ENCODE measurements at places on chromosomes 2 and 18.

GRCh38 chr2:19667085-19667484, 234.7 kb downstream of the TTC32 start:
- DNase-seq, result no peak

GRCh38 chr18:69956665-69957620, 9.3 kb upstream of the CD226 start:
- no peak for DNase-seq

- no peak for DNase-seq
Measured at GRCh38 chr2:109637749-109638570, 23.8 kb downstream of the SOWAHC start.

DNA sequence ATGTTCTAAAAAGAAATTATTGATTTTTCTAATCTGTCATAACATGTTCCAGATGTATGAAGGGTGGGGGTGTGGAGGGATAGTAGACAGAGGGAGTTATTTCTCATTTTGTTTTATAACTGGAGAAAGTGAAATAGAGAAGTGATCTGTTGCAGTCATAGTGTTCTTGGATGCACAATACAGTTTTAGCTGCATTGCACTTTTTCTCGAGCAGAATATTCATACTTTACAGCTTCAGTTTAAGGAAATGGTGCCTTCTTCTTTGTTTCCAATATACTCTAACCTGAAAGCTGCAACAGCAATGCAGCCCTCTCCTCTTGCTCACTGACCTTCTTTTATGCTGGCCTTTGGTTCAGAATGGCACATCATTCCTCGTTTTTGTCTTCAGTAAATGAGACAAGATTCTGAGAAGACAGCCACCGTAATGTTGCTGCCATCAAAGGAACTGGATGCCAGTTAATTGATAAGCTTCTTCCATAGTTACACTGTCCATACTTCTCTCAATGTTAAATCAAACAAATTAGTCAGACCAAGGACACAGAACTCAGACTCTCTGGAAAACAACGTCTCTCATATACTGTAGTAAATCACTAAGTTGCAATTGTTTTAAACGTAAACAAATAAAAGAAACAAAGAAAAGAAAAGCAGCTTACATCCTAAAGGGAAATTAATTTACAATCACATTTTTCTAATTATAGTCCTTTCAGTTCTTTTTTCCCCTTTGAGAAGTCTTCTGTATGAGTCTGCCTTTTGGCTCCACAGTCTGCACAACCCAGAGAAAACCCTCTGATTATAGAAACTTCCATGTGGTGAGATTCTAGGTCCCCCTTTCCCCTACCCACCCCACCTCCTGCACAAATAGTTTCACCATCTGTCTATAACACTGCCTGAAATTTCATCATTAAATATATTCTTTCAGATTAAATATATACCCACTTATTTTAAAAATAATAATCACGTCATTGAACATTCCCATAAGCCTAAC, 97.4 kb upstream of the UGP2 start:
- no peak for DNase-seq

- no peak for DNase-seq
Measured at GRCh38 chr18:70377317-70377799, 88.5 kb downstream of the SOCS6 start.

- DNase-seq, result no peak
Measured at GRCh38 chr2:30860003-30860725, 52.9 kb upstream of the CAPN13 start.

All from hippocampal formation (tissue), 2 donors.